ENCODE measurements at places on chromosomes 4 and X. TPM values are rescaled to one million over a fixed set of nuclear protein-coding genes. Genes with fewer than 3 reads are reported as not detected.

- DNase-seq, result no peak
These were observed 44.5 kb upstream of the TRIM2 start for GRCh38 chr4:153159728-153160221.

DNA sequence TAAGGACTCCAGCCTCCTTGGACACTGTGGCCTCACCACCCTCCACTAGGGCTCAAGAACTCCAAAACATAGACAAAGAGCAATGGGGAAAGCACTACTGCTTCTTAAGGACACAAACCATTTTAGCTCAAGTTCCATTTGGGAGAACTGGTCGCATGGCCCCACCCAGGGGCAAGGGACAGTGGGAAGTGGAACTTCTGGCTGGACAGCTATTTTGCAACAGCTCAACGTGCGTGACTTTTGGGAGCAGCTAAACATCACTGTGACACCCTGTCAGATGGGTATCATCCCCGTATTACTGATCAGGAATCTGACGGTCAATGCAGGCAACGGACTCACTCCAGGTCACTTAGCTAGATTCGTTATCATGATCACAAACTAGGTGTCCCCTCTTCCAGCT, 9.0 kb upstream of the GLOD5 start:
- DNase-seq, result no peak

DNA sequence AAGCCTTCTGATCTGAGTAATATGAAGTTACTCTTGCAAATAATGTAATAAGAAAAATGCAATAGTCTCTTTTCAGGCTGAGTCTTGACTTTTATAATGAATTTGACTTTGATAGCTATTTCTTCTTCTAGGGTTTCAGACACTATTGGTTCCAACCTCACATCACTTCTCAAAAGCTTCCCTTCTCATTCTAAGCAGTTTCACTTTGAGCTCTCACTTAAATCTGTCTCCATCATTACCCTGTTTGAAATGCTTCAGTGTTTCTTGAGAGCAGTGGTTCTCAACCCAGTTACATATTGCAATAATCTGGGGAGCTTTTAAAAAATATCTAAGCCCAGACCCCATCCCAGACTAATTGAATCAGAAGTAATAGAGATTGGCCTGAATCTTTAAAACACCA, 40.5 kb upstream of the BMP2K start:
- no peak for DNase-seq

Gene CHIC1
- 6.1 TPM for total RNA-seq

Gene HTN3
- total RNA-seq, result not detected

- no peak for DNase-seq
These were observed 82.9 kb downstream of the PDLIM5 start for GRCh38 chr4:94534401-94535312.

Gene CTAG1A
- total RNA-seq, result not detected

Gene MTCP1
- 12.2 TPM for total RNA-seq
